ENCODE measurements at places on chromosomes 7 and 10.

DNA sequence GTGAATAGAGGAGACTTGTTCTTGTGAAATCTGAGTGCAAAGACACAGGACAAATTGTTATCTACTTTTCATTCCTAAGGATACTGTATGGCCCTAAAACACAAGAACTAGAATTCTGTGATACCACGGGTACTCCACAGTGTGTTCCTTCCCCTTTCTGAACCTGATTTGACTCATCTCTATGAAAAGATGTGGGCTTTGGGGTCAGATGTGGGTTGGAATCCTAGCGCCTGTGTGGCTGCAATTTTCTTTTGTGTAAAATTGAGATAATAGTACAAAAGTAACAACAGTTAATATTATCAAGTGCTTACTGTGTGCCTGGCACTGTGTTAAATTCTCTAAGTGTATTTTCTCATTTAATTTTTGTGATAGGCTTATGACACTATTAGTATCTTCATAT, 8.1 kb downstream of the SRGN start:
- DNase-seq: no peak

DNA sequence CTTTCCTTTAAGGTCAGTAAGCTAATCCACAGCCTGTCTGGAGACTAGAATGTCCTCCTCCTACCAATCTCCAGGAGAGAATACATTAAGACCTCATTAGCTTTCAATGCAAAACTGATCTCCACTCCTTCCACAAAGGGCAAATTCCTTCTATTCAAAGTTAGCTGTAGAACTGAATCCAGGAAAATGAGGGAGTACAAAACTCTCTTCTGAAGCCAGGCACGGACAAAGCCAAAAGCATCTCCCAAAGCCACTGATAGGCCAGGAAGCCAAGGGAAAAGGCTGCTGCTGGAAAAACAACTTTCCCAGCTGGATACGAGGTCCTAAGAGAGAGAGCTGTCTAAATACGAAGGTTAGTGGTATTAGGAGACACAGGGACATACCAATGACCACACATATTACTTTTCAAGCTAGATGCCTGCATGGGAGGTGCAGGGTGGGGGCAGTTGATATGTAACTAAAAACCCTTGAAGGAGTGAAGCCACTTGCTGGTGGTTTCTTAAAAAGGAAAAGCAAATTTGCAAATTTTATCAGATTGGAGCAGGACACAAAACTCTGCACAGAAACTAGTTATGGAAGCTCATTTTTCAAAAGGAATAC, 43.6 kb downstream of the MKX start:
- DNase-seq: no peak

DNA sequence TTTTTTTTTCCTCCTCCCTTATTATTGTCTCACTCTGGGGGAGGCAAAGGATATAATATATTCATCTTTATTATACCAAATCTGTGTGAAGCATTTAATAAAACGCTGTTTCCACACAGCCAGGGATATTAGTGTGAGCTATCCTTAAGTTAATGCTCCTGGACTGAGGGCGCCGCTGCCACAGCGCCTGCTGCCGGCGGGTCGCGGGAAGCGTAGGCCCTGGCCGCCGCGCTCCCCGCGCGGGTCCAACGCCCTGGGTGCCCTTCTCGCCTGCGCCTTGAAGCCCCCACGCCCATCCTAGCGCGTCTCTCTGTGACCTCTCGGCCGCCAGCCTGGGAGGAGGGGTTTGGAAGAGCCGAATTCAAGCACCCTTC, 9.5 kb upstream of the LBX1 start:
- no peak for DNase-seq

- DNase-seq: no peak
Measured at GRCh38 chr10:99484626-99485581, 47.8 kb upstream of the NKX2-3 start.

- DNase-seq: no peak
Measured at GRCh38 chr10:45408421-45409319, 34.7 kb downstream of the ALOX5 start.

GRCh38 chr10:132309471-132309865, 1.7 kb upstream of the STK32C start:
- no peak for DNase-seq

GRCh38 chr7:38178695-38179344, 775 bp downstream of the STARD3NL start:
- no peak for DNase-seq

DNA sequence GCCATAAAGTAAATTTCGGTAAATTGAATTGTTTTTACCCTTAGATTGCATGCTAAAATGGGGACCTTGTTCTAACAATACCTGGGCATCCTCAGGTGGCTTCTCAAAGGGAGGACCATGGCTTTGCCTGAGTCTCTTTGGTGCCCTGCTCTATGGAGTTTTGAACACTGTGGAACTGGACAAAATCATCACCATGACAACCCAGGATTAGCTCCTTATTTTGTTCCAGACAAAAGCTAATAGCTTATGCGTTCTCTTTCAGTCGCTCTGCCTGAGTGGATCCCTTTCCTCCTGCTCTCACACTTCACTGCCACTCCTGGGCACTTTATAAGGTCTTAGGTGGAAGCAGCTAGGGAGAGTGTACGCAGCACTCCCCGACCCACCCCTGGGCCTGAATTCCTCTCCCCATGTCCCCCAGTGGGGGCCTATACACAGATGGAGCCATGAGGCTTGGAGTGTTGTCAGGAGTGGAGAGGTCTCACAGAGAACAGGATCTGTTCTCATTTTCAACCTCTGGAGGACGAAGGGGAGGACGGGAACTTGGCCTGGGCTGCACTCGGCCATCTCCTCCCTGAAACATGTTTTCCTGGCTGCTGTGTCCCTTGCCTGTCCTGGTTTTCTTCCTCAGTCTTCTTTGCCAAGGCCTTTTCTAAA, 19.0 kb downstream of the ADCYAP1R1 start:
- DNase-seq: no peak

GRCh38 chr7:192701-193480, 520 bp downstream of the FAM20C start:
- no peak for DNase-seq

DNA sequence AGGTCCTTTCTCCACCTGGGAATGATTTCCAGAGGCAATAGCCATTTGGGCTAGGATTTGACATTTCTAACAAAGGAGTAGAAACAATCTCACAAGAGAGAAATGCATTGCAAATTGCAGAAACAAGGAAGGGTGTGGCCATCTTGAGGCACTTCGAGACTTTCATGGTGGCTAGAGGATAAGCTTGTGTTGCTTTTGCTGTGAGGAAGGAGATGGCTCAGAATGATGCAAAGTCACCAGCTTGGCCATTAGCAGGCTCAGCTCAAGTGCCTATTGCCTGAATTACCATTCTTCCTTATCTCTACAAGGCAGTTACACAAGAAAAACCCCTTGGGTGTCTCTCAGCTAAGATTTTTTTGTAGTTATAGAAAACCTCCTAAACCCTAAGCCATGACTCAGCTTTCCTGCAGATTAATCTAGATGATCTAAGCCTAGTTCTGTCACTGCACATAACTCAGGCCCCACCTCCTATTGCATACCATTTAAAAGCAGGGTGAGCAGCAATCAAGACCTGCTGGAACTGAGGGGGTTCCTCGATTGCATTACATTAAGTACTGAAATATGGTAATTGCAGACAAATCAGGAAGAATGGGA, 683.1 kb downstream of the NRG3 start:
- DNase-seq: no peak

- no peak for DNase-seq
Measured at GRCh38 chr7:118304100-118304499, 79.6 kb downstream of the ANKRD7 start.

GRCh38 chr10:120689777-120690529, 161.2 kb upstream of the WDR11 start:
- DNase-seq: no peak

GRCh38 chr10:69673521-69673920, 43.5 kb downstream of the FAM241B start:
- DNase-seq: no peak

- DNase-seq: no peak
Measured at GRCh38 chr10:110171032-110171431, 36.4 kb upstream of the MXI1 start.

DNA sequence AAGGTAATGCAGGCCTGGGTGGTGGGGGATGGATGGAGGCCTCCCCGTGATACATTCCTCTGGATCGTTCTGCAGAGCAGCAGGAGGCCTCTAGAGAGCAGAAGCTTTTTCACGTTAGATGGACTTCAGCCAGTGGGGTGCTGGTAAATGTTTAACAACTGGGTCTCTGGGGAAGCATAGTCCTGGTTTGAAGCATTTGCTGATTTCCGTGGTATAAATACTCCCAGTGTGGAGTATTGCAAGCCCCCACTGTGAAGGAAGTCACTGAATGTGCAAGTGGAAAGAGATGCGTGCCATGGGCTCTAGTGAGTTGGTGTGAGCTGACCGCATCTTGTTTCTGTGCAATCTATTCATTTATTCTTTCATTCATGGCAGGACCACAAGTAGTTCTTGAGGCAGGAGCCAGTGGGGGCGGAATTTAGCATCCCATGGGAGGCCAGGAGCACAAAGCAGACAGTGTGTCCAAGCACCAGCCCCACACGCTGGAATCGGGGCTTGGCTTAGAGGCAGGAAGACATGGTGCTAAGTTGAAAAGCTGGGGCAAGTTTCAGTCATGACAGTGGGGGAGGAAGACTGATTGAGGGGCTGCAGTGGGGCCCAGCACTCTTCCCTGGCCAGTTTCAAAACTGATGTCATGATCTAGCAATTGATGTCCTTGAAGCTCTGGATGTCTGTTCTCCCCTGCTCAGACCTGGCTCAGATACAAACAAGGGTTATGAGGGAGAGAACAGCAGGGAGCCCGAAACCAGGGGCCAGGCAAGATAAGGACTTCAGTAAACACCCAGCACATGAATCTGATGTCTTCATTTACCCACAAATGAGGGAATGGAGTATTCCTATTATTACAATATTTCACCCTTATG, 280.9 kb upstream of the LYZL1 start:
- DNase-seq: no peak

DNA sequence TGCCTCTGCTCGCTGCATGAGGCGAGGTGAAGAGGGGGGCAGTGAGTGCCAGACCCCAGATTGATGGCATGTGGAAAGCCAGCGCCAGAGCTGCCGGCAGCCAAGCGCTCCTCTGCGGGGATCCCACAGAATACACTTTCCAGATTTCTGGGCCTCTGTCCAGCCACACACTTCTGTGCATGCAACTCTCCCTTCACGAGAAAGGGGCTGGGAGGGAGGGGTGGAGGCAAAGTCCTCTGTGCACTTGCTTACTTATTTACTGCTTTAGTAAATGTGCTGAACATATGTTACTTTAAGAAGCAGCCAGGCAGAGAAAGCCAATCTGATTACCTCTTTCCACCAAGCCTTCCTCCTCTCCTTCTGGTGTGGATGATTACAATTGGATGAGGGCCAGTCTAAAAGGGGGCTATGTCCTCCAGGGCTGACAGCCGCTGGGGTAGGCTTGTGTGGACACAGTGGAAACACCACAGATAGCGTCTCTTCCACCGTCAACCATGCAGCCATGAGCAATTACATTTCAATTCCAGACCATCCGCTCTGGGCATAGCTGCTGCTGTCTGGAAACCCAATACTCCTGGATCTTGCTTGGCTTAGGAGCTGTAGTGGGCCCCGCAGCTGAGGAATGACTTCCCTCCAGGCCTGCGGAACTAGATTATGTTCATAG, 322.8 kb upstream of the ANKRD30A start:
- DNase-seq: no peak
